ENCODE measurements at places on chromosomes 7 and 10.

DNA sequence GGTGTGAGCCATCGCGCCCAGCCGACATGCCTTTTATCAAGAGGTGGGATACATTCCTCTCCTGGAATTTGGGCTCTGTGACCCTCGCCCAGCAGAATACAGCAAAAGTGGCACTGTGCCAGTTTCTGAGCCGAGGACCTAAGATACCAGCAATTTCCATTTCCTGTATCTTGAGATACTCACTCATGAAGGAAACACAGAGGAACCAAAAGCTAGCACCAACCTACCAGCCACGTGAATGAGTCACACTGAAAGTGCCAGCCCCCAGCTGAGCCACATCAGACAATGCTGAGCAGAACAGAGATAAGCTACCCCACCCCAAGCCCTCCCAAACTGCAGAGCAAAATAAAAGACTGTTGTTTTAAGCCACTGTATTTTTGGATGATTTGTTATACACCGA lies 56.3 kb downstream of the CACUL1 start:
- no peak for DNase-seq

DNA sequence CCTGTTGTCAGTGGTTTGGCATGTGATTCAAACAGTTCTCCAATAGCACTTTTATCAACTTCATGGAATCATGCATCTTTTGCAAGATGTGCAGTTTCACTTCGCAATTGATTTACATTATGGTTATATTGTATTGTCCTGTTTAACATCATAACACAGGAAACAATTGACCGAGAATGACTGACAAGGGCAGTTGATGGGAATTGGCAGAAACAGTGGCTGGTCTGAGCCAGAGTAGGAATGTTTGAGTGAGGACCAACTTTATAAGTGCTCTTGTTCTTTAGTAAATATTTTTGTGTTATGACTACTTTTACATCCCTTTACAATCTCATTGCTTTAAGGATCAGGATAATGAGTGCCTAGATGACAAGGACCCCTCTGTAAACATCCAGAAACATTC lies 2.2 kb downstream of the KLHL7 start:
- no peak for DNase-seq

GRCh38 chr10:92755725-92756124 lies 66.0 kb downstream of the HHEX start:
- no peak for DNase-seq

DNA sequence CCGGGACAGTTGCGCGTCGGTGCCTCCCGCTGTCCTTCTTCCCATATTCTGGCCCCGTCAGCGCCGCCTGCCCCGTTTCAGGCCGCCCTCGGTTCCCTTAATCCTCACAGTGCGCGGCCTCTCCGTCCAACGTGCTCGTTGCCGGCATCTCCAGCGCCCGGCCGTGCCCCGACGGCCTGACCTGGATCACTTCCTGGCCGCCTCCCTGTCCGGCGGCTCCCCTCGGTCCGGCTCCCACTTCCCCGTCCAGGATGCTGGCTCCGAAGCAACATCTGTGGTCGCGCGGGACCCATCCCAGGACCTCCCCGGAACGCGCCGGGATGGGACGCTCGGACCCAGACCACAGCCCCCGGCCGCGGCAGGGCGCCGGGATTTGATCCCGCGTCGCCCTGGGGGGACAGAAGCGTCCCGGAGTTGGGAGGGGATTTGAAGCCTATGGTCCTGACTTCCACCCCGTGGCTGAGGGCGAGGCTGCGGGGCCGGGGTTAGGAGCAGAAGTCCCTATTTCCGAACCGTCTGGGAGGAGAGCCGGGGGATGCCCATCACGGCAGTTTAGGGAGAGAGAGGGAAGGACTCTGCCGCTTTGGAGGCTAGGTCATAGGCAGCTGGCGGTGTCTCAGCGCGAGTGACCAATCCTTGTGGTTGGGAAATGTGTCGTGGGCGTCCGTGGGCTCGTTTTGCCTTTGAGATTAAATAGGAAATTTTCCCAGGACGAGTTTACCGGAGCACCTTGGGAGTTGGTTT lies 53.8 kb downstream of the KCTD7 start:
- DNase-seq = no peak
